ENCODE measurements at places on chromosomes 11 and 22.

GRCh38 chr11:30487200-30487898 is 98.8 kb downstream of the MPPED2 start:
- no peak for DNase-seq

DNA sequence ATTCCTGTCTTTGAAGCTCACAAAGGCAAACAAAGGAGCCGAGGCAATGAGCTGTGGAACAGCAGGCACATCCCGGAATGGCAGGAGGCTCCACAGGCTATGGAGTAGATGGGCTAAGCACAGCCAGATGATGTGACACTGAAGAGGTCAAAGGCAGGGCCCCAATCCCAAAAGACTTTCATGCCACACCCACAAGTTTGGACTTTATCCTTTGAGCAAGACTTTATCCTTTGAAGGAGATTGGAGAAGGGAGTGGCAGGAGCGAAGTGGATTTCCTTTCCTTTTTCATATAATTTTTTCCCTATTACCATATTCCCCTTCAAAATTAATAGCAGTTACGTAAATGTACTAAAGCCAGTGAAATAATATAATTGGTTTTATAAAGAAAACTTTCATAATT is 379.4 kb downstream of the CADM1 start:
- DNase-seq = no peak

DNA sequence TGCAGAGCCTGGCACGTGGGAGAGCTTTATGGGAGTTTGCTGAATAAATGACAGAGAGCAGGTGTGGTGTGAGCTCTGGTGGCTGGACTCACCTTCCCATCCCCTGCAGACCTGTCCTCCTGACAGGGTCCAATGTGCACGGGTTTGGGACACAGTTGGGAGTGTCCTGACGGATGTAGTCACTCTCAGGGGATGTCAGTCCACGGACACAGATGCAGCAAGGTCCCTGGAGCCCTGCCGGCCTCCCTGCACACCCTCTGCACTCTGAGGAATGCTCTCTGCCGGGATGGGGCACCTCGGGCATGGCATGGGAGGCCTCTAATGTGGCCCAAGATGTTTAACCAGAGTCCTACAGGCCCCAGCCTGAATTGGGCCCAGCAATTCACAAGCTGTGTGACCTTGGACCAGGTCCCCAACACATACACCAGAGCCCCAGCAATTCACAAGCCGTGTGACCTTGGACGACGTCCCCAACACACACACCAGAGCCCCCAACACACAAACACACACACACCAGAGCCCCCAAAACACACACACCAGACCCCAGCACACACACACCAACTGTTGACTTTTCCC is 30.0 kb upstream of the RFPL3 start:
- DNase-seq = no peak

- DNase-seq = no peak
Measured at GRCh38 chr11:66068923-66069714, 953 bp upstream of the PACS1 start.

GRCh38 chr11:112723676-112724495 is 237.3 kb upstream of the NCAM1 start:
- DNase-seq = no peak

DNA sequence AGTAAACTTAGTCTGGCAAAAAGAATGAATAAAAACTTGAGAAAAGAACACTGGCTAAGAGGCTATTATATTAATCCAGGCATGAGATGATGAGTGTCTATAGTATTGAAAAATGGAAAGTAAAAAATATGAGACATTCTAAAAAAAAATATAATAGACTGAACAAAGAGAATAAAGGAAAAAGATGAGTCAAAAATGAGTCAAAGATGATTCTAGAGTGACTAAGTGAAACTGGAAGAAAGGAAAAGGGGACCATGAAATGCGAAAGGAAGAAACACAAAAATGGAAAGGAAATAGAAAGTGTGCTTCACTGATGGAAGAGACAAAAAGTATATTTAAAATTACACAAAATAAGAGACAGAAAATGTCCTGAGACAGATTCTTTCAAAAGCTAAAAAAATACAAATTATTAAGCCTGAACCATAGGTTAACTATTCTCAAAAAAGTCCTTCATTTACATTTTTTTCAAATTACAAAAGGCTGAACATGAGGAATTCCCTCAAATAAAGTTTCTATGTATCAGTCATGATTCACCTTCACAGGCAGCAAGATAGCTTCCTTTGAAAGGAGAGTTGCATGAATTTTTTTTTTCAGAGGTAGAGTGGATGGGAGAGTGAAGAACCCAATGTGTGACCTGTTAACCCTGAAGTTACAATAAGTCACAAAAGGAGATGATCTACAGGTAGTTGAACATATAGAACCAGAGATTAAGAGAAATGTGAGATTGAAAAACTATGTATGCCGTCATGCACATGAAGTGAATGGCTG is 75.2 kb downstream of the EIF3M start:
- DNase-seq = no peak

- DNase-seq = no peak
Measured at GRCh38 chr11:107962181-107962580, 33.9 kb downstream of the RAB39A start.

- DNase-seq = no peak
Measured at GRCh38 chr11:70398834-70399680, 728 bp downstream of the CTTN start.

DNA sequence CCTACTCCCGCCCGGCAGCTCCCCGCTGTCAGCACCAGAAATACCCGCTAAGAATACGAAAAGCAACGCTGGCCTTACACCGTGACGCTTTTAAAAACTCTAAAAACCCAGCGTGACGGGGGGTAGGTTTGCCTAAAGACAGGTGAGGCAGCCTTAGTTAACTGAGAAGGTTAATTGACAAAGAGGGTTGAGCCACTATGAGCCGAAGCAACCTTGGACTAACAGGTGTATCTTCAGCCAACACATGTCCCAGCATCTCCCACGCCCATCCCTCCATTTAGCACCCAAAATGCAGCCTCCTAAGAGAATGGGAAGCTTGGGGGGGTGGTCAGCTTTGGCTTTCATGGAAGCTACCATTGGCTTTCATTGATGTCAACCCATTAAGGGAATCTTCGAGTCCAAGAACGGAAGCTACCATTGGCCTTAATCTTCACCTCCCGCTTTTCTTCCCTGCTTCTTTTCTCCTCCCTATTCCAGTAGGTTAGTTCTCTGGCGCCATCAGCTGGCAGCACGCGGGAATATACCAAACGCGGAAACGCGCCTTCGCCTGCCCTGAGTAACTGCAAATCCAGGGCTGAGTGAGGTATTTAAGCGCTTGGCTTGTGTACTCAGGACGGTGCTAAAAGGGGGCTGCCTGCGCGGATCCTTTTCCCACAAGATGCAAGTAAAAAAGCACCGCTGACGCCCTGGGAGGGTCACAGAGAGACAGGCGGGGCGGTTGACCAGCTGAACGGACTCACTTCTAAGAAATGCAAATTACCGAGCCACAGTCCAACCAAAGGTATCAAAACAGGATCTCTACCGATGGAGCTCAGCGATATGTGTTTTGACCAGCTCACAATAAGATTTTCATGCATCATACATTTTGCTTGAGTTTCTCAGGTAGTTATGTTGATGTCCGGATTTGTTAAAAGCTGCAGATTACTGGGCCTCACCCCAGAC is 38.5 kb upstream of the GLYATL1 start:
- peak; percentile 91 for DNase-seq

DNA sequence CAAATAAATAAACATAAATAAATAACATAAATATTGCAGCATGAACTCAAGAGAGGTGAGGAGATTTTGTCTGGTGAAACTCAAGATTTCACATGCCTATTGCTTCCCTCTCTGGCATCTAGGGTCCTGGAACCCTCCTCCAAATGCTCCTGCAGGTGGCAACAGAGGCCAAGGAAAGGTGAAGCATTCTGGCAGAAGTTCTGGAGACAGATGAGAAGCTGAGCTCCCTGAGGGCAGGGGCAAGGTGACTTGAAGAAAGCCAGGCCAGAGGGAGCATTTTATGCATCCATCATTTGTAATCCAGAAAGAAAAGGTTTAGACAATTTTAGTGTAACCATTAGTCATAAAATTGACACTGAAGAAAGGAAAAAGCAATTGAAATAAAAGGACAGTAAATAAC is 64.9 kb downstream of the ENDOD1 start:
- no peak for DNase-seq

- no peak for DNase-seq
Measured at GRCh38 chr11:2987881-2988861, 4.0 kb downstream of the NAP1L4 start.

GRCh38 chr11:21295508-21295907 is 626.1 kb downstream of the NELL1 start:
- DNase-seq = no peak

GRCh38 chr11:76768088-76768908 is 14.9 kb upstream of the TSKU start:
- DNase-seq = no peak

DNA sequence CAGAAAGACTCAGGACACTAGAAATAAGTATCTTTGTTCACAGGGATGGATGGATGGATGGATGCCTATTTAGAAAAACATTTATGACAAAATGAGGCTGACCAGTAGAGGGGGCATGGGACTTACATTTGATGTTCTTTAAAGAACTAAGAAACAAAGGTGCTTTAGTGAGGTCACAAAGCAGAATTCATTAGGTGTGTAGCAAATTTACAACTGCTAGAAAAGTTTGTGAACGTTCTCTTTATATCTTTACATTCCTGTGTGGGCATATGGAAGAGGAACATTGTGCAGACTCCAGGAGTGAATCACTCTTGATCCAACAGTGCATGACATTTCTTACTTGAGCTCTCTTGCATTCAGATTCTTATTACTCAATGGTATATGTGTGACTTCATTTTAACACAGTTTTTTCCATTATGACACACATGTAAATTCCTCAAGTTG is 15.8 kb upstream of the SIK2 start:
- DNase-seq = no peak

GRCh38 chr11:117874253-117874909 is 2.1 kb downstream of the FXYD6 start:
- no peak for DNase-seq

- DNase-seq = no peak
Measured at GRCh38 chr22:36818010-36818642, 1.3 kb upstream of the PVALB start.

- DNase-seq = no peak
Measured at GRCh38 chr11:47887910-47888569, 39.9 kb upstream of the NUP160 start.

DNA sequence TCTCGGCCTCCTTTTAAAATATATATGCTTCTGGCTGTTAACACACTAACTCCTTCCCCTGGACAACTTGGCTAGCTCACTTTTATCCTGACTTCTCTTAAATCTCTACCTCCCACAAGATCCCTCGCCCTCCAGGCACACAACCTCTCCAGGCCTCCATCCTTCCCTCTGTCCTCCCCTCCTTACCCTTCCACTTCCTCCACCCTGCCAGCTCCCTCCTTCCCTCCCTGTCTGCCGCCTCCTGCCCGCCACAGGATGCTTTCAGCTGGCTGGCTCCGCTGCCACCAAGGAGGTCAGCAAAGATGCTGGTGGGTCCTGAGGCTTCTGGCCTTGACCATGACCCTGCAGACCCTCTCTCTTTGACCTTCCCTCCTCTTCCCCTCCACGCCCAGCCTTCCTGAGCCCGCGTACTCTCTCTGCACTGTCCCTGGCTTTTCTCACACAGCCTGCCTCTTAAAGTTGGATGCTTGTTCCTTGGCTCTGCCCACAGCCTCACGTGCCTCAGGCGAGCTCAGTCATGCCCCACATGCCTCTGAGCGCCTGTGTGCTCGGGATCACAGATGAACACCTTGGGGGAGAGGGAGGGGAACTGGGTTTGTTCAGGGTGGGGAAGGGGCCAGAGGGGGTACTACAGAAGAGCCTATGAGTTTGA is 6.7 kb downstream of the NFAM1 start:
- no peak for DNase-seq

- DNase-seq = no peak
Measured at GRCh38 chr11:101453682-101454081, 130.1 kb downstream of the TRPC6 start.

DNA sequence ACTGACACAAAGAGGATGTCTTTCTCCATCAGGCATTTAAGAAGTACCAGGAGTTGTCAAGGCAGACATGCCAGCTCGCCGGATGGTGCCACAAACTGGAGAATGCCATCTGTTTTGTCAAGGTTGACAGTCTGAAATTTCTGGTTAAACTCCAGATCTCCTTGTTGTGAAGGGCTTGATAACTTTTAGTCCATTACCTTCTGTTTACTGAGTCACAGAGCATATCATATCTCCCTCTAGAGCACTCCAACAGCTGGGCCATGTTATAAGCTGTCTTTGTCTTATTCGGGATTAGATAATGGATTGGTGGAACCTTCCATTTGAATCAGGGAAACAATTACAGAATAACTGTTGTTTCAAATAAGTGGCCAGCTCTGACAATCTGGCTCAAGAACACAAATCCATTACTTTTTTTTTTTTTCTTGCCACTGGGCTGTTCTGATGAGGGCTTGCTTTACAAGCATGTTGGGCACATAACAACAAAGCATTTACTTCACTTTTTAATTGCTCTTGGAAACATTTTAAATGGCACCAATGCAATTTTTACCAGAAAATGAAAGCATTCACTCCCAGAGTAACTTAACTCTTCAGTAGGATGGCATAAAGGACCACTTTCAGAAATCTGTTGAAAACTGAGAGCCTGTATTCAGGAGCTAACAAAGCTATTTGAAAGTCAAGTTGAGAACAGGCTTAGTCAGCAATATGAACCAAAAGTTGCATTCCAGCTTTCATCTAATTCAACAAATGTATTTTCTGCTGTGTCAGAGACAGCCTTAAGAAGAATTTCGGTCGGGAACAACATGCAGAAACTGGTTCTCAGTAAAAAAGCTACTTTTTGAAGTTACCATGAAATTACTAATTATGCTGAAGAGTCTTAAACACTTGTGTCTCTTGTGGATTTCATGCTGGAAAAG is 227.6 kb upstream of the PITPNB start:
- DNase-seq = no peak

DNA sequence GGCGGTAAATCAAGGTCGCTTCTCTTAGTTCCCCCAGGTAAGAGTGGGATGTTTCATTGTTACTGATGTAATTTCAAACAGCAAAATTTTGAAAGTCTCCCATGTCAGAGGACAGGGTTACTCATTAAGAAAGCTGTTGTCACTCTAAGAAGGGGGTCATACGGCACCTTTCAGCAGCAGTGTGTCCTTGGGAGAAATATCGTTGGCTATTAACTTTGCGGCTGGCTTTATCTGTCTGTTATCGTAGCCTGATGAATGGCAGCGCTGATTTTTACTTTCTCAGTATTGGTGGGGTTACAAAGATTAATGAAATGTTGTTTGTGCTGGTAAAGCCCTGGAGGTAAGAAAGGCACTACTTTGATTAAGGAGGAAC is 27.5 kb upstream of the FBXO3 start:
- no peak for DNase-seq

DNA sequence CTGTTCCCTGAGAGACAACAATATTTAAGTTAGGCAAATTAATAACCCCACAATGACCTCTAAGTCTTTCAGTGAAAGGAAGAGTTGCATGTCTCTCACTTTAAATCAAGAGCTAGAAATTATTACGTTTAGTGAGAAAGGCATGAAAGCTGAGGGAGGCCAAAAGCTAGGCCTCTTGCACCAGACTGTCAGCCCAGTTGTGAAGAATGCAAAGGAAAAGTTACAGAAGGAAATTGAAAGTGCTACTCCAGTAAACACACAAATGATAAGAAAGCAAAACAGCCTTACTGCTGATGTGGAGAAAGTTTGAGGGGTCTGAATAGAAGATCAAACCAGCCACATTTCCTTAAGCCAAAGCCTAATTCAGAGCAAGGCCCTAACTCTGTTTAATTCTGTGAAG is 45.0 kb downstream of the BBOX1 start:
- DNase-seq = no peak

All from iPS DF 6.9 (cell line).